ENCODE measurements at places on chromosomes 6 and 20.

- ATAC-seq: no peak
Observed at GRCh38 chr20:13060327-13060726, 51.6 kb downstream of the SPTLC3 start.

GRCh38 chr6:39929039-39929732 is 5.1 kb downstream of the MOCS1 start:
- ATAC-seq: no peak

DNA sequence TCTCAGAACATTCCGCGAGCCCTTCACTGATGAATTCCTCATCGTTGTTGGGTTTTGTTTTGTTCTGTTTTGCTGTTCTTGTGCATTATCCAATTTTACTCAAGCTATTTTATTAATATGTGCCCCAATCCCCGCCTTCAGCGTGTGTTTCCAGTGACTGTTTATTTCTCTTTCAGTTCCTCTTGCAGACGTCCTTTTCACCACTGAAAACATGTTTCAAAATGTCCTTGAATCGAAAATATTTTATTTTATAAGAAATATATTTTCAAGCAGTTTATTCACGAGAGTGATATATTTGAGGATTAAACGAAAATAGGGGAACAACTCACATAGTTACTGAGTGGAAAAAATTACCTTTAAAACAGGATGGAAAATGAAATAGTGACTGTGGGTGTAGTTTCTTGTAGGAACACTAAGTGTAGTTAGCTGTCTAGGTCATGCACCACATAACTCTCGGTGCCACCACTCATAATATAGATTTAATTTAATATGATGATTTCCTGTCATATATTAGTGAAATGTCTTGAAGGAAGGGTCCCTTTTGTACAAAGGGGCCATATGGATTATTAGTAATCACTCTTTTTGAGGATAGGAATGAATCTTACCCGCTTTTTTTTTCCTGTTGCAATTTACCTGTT is 45.3 kb upstream of the HDDC2 start:
- ATAC-seq: no peak

DNA sequence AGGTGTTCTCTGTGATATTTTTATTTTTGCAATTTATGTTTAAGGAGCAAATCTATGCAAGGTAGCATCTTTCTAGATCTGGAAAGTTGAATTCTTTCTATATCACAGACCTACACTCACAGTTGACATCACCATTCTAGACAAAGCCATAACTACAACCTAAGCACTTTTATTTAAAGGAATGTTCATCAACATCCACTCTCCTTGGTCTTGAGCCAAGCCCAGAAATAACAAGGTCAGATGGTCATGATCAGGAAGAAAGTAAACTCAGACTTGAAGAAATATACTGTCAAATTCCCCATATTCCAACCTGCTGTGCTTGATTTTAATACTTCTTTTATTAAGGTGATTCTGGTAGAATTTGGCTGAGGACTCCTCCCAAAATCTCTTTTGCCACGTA is 32.2 kb downstream of the MMUT start:
- ATAC-seq: no peak

DNA sequence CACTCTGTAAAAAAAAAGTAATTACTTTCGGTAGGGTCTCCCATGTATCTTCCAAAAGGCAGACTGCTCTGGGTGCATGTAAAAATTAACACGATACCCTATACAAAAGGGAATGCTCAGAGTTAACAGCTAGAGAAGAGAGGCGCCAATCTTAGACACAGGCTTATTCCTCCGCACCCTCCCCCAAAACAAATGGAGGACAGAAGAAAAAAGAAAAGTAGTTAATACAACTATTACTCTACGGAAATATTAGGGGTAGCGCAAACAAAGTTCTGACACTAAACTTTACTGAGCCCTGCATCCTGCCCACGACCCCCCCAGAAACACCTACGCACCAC is 331 bp upstream of the UFL1 start:
- ATAC-seq: peak; percentile 55

DNA sequence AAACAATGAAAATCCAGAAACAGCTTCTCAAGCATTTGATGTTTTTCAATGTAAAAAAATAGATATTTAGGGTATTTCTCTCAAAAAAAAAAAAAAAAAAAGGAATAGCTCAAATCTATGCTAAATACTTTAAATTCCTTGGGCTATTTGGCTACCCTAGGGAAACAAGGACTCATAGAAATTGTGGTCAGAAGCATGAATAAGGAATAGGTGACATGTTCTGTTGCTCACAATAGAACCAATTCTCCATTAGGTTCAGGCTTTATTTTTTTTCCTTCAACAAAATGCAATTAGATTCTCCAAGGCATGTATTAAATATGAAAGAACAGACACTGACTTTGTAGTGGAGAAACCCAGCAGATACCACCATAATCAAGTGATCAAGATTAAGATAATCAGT is 904.3 kb upstream of the FLRT3 start:
- no peak for ATAC-seq

- ATAC-seq: no peak
Observed at GRCh38 chr6:163137398-163137881, 277.1 kb upstream of the QKI start.

GRCh38 chr6:30618270-30618797 is 694 bp downstream of the MRPS18B start:
- ATAC-seq: no peak

DNA sequence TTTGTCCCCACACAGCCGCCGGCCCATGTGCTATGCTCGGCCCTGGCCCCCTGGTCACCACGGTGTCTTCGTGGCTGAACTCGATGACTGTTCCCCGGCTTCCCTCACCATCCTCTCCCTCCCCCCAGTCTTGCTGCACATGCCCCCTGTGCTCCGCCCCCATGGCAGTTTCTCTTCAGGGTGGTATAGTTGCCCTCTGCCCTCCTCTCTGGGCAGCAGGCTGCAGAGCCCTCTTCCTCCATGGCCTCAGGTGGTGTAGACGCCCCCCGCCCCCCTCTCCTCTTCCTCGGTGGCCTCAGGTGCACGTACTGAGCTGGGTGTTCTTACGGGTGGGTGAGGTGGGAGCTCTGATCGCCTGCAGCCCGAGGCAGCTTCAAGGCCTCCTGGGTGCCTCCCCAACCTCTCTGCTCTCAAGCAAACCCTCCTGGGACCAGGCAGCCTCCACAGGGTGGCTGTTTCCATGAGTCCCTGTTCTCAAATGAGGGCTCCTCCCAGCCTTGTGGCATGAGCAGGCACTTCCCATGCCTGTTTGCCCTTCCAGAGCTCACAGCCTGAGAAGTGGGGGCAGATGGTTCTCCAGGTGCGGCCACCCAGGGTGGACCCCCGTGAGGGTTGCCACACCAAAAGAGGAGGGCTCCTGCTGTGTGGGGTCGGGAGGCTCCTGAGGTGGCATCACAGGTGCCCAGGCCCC is 24.8 kb downstream of the COL20A1 start:
- ATAC-seq: no peak

- no peak for ATAC-seq
Observed at GRCh38 chr6:125528621-125529041, 220.8 kb upstream of the HEY2 start.

- ATAC-seq: peak; percentile 89
Observed at GRCh38 chr20:33789109-33789857, 21.9 kb upstream of the CHMP4B start.

DNA sequence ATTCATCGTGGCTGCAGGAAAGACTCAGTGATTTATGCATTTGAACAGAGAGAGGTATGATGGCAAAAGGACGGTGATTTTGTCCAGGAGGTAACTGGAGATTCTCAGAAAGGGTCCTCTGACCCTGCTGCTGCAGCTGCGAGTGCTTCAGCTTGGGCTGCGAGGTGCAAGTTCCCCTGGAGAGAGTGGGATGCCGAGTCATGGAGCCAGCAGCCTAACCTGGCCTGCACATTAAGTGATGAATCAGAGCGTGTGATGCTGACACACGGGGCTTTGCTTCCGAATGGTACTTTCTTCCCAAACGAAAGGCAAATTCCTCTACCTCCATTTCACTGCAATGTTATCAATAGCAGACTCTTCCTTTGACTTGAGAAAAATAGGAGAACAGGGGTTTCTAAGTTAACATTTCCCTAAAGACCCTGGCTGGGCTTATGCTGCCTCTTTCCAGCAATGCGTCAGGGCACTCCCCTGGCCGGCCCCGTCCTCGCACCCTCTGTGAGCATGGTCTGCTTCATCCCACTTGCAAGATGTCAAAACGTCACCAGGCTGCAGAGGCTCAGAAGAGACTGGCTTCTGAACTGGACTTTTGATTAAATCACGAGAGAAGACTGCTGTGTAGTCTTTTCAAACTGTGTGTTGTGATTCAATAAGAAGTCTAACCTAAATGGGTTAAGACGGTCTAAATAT is 628.0 kb upstream of the AGPAT4 start:
- ATAC-seq: no peak

DNA sequence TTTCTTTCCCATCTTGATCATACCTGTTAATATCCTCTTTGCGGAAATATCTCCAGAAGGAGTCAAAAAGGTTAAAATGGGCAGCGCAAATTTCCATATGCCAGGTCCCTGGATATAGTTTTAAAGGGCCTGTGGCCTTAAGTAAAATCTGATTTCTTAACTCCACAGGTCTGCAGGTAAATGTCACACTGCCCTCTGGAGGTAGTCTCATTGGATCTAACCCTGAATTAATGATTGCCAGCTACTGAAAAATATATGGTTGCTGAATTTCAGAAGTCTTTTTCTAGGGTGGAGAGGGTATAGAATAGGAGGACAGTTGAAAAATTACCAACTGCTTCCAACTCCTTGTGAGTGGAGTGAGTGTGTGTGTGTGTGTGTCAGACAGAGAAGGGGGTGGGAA is 8.5 kb downstream of the MOXD1 start:
- ATAC-seq: peak; percentile 26

DNA sequence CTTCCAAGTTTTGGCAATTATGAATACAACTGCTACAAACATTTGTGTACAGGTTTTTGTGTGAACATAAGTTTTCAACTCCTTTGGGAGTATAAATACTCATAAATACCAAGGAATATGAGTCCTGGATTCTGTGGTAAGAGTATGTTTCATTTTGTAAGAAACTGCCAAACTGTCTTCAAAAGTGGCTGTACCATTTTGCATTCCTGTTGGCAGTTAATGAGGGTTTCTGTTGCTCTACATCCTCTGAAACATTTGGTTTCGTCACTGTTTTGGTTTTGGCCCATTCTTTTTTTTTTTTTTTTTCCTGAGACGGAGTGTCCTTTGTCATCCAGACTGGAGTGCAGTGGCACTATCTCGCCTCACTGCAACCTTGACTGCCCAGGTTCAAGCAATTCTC is 8.5 kb downstream of the AP5S1 start:
- no peak for ATAC-seq

GRCh38 chr20:45359069-45359405 is 3.9 kb upstream of the SYS1 start:
- no peak for ATAC-seq

DNA sequence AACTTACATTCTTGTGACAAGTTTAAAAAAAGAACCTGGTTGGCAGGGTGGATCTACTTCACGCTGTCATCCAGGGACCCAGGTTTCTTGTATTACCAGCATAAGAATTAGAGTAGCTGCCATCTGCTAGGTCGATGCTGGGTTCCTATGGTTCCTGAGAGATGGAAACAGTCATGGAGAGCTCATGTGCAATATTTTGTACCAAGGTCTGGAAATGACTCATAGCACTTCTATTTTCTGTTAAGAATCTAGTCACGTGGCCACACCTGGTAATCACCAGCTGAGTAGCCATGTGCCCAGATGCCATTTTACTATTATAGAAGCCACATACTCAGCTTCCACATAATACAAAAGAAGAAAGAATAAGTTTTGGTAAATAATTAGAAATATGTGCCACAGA is 171.3 kb downstream of the CD83 start:
- no peak for ATAC-seq

DNA sequence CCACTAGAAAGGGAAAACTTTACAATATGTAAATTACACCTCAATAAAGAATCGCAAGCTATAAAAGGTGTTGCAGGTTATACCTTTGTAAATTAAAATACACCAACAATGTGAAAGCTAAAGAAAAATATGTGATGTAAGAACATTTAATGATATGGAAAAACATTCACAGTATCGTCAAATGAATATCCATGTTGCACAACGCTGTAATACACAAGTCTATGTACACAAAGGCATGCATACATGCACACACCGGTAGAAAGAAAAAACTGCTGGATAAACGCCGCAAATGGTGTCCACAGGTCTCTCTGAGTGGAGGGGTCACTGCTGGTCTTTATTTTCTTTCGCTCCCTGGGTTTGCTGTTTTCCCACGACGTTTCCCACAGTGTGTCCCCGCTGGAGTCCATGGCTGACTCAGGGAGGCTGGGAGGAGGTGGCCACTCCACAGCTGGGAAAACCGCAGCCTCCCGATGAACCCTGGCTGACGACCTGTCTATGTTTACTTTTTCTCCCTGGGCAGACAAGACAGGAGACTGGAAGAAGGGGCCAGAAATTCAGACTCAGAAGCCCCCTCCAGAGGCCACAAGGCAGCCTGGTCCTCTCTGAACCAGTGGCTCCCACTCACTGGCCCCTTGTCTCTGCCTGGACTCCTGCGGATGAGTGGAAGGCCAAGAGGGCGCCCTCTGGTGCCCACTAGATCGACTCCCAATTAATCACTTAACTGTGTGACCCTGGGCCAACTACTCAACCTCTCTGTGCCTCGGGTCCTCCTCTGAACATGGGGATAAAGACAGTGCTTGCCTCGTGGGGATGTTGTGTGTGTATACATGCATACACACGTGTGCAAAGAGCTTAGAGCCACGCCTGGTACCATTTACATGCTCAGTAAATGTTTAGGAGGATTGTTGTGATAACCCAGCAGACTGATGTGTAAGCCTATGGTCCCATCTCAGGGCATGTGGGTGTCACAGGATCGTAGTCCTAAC is 12.8 kb upstream of the BPI start:
- ATAC-seq: peak; percentile 53

GRCh38 chr6:44474643-44475042 is 87.1 kb downstream of the CDC5L start:
- ATAC-seq: no peak

DNA sequence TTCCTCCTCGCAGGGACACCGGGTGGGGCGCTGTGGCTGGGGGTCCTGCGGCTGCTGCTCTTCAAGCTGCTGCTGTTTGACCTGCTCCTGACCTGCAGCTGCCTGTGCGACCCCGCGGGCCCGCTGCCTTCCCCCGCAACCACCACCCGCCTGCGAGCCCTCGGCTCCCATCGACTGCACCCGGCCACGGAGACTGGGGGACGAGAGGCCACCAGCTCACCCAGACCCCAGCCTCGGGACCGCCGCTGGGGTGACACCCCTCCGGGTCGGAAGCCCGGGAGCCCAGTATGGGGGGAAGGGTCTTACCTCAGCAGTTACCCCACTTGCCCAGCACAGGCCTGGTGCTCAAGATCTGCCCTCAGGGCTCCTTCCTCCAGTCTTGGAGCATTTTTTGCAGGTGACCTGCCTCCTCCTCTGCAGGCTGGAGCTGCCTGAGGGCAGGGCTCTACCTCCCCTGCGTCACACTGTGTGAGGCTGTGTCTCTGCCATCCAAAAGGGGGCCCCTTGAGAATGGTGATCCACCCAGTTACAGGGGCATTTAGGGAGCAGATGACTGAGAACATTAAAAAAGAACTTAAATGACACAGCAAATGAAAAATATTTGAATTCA is 3.9 kb upstream of the CNPY3 start:
- no peak for ATAC-seq

DNA sequence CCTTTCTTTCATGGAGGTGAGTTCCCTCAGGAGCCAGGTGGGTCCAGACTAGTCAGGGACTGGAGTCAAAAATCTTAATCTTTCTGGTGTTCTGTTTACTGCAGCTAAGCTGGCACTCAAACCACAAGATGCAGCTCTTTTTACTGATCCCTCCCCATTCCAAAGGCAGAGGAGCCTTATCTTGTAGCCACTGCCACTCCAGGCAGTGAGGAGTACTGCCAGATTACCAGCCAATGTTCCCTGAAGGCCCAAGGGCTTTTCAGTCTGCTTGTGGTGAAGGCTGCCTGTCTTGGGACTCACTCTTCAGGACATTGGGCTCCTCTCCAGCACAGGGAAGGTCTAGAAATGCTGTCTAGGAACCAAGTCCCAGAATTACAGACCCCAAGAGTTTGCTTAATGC is 490.4 kb upstream of the ADGRB3 start:
- no peak for ATAC-seq
